CD8-positive, alpha-beta memory T cell (primary cell): ENCODE measurements at places on chromosomes 3 and 15.
A peak's percentile ranks its signal among the peaks of the same experiment; 100 is the strongest.

GRCh38 chr15:96366526-96366877, 36.0 kb downstream of the NR2F2 start:
- no peak for DNase-seq

DNA sequence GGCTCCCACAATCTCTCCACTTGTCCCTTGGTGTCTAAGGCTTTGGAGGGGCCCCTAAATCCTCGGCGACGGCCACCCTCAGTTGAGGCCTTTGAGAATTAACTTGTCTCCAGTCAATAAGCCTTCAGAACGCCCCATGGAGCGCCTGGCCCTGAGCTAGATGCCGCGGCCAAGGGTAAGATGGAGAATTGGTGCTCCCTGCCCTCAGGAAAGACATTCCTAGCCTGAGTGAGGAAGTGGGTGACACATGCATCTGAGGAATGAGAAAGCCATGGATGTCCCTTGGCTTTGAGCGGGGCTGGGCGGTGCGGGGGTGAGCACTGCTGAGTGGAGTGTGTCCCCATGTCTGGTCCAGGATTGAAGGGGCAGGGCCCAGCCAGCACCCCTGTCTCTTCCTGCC, 13.3 kb downstream of the ITIH4 start:
- no peak for DNase-seq

GRCh38 chr15:57792724-57793449, 86.4 kb downstream of the POLR2M start:
- DNase-seq, result no peak

- no peak for DNase-seq
These were observed 222.3 kb upstream of the CMC1 start for GRCh38 chr3:28018925-28019718.

GRCh38 chr3:158108445-158108985, 1.4 kb upstream of the RSRC1 start:
- DNase-seq, result no peak

DNA sequence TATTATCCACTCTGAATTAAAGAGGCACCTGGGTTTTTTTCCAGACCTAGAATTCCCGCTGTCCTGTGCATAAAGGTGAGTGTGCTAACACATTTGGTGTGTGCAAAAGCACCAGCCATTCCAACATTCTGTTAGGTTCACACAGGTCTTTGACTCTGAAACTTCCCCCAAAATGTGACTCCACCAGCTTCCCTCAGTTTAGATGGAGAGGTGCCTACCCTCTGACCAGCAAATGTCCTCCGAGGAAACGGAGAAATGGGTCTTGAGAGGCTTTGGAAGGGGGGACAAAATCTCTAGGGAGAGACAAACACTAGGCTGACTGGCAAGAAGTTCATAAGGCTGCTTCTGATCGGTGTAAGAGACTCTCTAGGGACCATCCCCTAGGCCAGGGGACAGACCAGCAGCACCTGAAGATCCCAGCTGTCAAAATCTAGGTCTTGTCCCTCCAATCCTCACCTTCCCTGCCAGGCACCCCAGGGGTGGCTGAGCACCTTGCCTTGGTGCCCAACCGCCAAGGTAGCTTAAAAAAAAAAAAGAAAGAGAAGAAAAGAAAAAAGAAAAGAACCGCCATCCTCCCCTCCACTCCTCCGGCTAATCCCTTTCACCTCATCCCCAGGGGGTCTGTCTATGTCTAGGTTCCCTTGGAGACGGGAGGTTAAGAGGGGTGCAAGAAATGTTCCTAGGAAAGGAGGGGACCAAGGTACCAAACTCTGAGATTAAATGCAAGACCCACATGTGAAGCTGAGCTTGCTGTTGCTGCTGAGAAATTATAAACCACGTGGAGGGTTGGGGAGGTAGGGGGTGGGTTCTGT, 2.0 kb upstream of the MECOM start:
- no peak for DNase-seq

GRCh38 chr3:99878005-99878404, 60.3 kb downstream of the CMSS1 start:
- no peak for DNase-seq

DNA sequence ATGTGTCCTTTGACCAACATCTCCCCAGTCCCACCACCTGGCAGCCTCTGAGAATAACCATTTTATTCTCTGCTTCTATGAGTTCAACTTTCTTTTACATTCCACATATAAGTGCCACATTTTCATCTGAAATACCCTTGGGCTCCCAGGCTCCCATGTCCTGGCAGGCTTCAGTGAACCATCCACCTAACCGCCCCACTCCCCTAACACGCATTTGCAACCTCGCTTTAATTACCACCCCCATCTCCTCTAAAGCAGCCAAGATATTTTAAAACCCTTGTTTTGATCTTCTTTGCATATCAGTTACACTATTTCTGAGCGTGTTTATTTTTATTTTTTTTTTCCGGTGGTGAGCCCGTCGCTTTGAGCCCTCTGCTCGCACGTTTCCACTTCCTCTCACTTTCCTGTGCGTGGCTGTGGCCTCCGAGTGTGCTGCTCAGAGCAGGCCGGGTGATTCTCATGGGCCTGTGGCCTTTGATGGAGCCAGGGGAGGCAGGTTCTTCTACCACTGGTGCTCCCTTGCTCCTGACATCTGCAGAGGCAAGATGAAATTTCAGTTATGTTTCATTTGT, 195.4 kb upstream of the LPP start:
- DNase-seq, result peak; percentile 54

GRCh38 chr3:12273045-12273695, 15.7 kb upstream of the PPARG start:
- no peak for DNase-seq

DNA sequence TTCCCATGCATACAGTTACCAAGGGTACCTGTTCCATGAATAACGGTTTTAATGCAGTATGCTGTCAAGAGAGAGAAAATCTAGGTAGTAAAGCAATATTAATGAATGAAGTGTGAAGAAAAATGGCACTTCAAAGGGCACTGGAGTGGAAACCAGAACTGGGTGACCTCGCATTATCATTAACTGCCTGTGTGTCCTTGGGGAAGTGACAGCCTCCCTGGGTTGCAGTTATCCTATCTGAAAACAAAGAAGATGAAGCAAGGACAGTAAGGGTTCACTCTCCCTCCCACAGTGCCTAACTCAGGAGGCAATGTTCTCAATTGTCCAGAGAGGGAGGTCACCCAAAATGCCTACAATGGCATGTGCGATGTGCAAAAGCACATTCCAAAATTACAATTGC, 15.1 kb downstream of the MTHFS start:
- DNase-seq, result no peak

- no peak for DNase-seq
These were observed 235.6 kb downstream of the CLSTN2 start for GRCh38 chr3:140170612-140171011.

GRCh38 chr3:46860810-46861604, 2.2 kb downstream of the MYL3 start:
- peak; percentile 17 for DNase-seq

DNA sequence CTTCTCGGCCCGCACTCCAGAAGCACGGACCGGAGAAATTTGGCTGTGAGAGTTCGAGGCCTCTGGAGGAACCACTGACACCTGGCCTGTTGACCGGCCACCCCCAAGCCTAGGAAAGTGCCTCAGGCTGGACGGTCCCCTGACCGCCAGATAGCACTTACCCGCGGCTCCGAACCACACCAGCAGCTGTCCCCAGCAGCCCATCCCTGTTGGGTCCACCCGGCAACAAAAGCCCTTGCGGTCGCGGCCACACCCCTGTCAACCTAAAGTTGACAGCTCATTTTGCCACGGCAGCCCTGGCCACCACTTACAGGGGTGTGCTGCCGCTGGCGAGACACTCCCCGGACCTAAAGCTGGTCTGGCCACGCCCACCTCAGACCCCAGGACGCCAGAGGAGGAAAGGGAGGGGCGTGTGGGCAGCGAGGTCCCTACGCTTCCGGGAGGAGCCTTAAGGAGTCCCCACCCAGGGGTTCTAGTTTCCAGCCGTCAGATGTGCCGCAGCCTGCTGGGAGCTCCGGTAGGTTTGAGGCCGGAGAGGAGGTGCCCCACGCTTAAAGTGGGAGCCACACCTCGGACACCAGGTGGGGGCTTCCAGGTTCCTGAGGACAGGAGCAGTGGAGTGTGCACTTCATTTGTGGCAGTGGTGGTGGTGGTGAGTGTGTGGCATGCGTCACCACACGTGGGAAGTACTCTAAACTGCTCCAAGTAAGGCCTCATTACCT, at the start of gene LTK:
Gene LTK, minus strand, starts transcription at position 322 of the 722 bp plus-strand sequence. Its CDS starts 118 bp downstream, at position 204.
- DNase-seq, result peak; percentile 49

GRCh38 chr3:171481011-171481410, 20.8 kb upstream of the TNIK start:
- DNase-seq, result no peak

DNA sequence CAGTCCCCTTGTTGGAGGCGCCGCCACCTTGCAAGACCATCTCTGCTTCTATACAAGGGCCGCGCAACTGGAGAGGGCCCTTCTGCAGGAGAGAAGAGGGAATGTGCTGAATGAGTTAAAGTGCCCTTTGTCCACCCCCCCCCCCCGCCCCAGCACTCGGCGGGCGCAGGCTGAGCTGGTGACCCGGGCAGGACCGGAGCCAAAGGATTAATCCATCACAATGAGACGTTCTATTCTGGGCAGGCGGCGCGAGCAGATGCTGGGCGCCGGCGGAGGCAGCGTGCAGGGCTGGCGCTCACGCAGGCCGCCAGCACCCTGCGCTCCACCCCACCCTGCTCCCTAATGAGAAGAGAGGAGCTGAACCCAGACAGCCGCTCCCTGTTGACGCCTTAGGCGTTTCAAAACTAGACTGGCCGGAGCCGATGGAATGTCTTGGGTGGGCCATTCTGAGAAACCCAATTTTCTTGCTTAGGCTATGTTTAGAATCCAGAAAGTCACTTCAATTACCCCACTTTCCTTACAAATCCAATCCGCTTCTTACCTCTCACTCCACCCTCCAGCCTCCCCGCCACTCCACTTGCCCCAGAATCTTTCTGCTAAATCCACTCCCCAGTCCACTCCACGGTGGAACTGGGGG, 32.9 kb downstream of the GJD2 start:
- DNase-seq, result no peak

DNA sequence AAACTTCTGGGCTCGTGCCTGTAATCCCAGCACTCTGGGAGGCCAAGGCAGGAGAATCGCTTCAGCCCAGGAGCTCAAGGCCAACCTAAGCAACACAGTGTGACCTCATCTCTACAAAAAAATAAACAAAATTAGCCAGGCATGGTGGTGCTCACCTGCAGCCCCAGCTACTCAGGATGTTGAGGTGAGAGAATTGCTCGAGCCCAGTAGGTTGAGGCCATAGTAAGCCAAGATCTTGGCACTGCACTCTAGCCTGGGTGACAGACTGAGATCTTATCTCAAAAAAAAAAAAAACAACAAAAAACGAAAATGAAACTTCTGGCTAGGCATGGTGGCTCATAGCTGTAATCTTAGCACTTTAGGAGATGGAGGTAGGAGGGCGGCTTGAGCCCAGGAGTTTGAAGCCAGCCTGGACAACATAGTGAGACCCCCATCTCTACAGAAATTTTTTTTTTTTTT, 53.7 kb downstream of the PIK3CB start:
- peak; percentile 59 for DNase-seq

- DNase-seq, result no peak
These were observed 18.1 kb upstream of the MUC4 start for GRCh38 chr3:195829897-195830254.

- DNase-seq, result peak; percentile 12
These were observed 74.2 kb downstream of the CRTC3 start for GRCh38 chr15:90603893-90604292.

DNA sequence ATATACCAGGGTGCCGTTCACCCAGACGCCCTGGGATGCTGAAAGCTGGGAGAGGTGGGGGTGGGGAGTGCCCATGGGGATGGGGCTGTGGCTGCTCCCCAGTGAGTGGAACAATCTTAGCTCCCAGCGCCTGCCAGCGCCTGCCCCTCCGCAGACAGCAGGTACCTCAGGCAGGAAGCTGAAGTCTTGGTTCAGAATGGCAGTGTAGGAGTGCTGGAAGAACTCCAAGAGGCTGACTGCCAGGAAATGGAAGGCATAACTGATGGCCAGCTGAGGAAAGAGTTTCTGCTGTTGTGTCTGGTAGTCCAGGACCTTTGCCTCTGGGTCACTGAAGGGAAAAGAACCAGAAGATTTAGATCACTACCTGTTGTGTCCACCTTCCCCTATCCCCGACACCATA, 8.4 kb downstream of the ACOX2 start:
- no peak for DNase-seq

DNA sequence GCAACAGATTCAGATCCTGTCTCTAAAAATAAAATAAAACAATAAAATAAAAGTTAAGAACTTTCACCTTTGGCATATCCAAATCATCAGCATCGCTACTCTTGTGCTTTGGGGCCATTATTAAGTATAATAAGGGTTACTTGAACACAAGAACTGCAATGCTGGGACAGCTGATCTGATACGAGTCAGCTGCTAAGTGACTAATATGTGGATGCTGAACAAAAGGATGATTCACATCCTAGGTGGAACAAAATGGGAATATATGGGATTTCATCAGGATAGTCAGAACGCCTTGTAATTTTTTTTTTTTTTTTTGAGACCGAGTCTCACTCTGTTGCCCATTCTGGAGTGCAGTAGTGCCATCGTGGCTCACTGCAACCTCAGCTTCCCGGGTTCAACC, 29.7 kb downstream of the BUB1B start:
- DNase-seq, result no peak

- DNase-seq, result no peak
These were observed 826 bp downstream of the DBR1 start for GRCh38 chr3:138173769-138174420.

DNA sequence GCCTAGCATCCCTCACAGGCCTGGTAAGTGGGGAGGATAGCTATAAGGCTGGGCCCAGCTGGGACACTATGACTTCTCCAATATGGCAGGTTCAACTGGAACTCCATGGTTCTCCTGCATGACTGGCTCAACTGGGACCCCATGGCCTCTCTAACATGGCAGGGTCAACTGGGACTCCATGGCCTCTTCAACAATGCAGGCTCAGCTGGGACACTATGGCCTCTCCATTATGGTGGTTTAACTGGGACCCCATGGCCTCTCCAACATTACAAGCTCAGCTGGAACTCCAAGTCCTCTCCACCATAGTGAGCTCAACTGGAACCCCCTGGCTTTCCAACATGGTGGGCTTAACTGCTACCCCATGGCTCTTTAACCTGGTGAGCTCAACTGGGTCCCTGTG, 58.2 kb upstream of the SEC61A1 start:
- no peak for DNase-seq

GRCh38 chr15:98069256-98069655, 108.8 kb downstream of the ARRDC4 start:
- DNase-seq, result no peak

GRCh38 chr15:65939901-65940617, 70.8 kb downstream of the RAB11A start:
- DNase-seq, result no peak

DNA sequence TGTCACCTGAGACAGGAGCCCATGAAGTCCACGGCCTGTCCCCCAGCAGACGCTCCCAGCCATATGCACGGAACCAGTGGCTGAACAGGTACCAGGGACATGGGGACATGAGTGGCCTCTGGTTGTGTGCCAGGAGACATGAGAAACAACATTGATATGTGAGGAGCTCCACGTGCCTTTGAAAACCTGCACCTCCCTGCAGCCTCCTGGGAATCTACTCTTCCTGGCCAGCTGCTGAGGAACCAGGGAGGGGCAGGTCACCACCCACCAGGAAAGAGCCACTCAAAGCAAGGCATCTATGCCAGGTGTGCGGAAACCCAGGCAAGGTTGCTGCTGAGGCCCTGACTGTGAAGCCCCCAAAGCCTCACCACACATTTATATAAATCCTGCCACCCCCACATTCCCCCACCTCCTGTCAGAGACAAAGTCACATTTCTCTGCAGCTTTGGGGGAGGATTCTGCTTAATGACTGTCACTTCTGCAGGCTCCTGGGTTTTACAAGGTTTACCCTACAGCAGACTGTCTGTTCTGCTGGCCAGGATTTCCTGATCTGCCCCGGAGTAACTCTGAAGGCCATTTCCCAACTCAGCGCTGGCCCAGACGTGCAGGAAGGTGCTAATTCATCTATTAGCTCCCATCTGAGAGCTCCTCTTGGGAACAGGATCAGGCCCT, 110.8 kb downstream of the ADCY5 start:
- no peak for DNase-seq
